NCI-H2081 treated with DMSO at 0.1 percent for 48 hours (cell line): ENCODE measurements at places on chromosomes 12 and 14.

- no peak for DNase-seq
Measured at GRCh38 chr12:46554460-46554859, 181.9 kb upstream of the SLC38A2 start.

DNA sequence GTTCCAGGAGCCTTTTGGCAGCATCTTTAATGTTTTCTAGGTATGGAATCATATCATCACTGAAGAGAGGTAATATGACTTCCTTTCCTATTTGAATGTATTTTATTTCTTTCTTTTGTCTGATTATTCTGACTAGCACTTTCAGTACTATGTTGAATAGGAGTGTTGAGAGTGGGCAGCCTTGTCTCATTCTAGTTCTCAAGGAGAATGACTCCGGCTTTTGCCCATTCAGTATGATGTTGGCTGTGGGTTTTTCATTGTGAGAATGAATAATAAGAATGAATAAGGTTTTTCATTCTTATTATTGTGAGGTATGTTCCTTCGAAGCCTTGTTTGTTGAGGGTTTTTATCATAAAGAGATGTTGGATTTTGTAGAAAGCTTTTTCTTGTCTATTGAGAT lies 98.9 kb downstream of the GPHN start:
- no peak for DNase-seq

DNA sequence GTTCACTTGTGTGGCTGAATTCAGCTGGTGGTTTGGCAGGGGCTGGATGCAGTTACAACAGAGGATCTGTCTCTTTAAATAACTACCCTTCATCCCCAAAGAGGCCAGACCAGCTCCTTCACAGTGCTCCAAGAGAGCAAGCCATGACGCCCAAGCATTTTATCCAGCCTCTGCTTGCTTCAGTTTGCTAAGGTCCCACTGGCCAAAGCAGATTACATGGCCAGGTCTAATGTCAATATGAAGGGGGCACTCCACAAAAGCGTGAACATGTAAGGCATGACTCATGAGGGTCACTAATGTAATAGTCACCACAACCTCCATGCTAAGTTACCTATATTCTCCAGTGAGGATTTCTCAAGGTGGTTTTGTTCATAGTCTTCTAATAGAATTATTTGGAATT lies 62.9 kb downstream of the MARK3 start:
- DNase-seq: no peak

GRCh38 chr14:70289138-70289537 lies 70.3 kb downstream of the COX16 start:
- DNase-seq: no peak

- DNase-seq: no peak
Measured at GRCh38 chr14:62546862-62547474, 498.3 kb downstream of the KCNH5 start.

DNA sequence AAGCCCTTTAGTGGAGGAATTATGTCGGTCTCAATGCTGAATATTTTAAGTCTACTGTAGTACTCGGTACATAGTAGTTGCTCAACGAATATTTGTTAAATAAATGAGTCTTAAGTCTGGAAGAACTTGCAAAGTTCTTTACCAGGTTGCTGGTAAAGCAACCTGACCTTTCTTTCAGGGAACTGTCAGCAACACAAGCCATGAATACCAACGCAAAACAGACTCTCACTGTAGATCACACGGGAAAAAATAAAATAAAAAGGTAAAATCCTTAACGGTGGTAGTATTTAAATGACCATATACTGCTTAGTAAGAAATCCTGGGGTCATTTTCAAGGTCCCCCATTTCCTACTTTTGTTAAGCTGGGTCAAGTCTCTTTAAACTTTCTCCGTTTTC lies 447 bp upstream of the NUBPL start:
- no peak for DNase-seq

- DNase-seq: no peak
Measured at GRCh38 chr14:101469382-101470247, 91.7 kb upstream of the DIO3 start.

DNA sequence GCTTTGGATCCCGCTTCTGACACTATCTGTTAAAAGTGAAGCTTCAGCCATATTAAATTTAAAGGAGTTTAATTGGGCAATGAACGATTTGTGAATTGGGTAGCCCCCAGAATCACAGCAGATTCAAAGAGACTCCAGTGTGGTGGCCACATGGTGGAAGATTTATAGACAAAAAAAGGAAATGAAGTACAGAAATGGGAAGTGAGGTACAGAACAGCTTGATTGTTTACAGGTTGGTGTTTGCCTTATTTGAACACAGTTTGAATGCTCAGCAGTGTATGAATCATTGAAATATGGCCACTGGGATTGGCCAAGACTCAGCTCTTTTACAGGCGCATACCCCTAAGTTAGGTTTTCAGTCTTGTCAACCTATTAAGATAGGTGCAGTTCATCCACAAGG lies 21.9 kb downstream of the CCDC91 start:
- no peak for DNase-seq

- DNase-seq: no peak
Measured at GRCh38 chr12:3624273-3624672, 128.6 kb downstream of the CRACR2A start.

- no peak for DNase-seq
Measured at GRCh38 chr12:96157427-96157826, 36.7 kb upstream of the ELK3 start.

- DNase-seq: no peak
Measured at GRCh38 chr12:124917135-124917840, 2.8 kb upstream of the UBC start.

GRCh38 chr14:54532111-54533012 lies 22.7 kb downstream of the CGRRF1 start:
- DNase-seq: no peak

DNA sequence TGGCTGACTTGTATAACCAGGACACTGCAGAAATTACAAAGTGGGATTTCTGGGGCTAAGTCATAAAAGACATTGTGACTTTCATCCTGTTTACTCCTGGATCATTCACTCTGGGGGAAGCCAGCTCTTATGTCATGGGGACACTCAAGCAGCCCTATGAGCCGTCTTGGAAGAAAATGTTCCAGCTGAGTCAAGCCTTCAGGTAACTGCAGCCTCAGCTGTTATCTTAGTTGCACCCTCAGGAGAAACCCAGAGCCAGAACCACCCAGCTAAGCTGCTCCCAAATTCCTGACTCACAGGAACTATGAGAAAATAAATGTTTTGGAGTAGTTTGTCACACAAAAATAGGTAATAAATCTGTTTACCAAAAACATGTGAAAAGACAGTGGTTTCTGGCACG lies 43.1 kb upstream of the GXYLT1 start:
- DNase-seq: no peak

DNA sequence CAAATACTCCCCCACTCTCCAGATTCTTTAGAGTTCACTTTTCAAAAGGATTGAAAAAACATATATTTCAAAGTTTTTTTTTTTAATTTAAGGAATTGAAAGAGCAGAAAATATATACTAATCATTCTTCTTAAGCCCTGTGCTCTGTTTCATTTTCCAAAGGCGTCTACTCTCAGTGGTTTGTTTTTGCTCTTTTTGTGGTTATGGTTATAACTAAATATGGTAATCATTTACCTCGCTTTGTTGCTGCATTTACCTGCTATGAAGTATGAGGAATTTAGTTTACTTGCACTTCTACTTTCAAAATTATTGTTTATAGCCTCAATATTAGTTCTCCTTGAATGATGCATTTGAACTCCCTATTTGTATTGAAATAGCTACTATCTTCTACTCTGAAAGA lies 55.9 kb upstream of the LRRK2 start:
- no peak for DNase-seq

DNA sequence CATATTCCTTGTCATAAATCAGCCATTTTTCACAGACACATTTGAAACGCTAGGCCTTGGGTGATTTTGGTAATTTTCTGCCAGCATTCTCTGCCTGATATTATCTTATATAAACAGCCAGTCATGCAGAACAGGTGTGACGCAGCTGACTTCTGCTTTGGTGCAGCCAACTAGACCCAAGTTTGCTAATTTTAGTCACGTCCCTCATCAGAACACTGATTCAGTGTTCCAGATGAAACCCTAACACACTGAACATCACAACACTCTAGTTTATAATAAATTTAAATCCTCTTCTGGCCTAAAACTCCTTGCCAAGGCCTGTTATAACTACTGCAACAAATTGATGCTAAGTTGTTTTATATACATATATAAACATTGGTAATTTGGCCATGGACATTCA lies 386.1 kb downstream of the SEC23A start:
- peak; percentile 20 for DNase-seq

GRCh38 chr14:26820572-26820971 lies 222.7 kb upstream of the NOVA1 start:
- DNase-seq: no peak

DNA sequence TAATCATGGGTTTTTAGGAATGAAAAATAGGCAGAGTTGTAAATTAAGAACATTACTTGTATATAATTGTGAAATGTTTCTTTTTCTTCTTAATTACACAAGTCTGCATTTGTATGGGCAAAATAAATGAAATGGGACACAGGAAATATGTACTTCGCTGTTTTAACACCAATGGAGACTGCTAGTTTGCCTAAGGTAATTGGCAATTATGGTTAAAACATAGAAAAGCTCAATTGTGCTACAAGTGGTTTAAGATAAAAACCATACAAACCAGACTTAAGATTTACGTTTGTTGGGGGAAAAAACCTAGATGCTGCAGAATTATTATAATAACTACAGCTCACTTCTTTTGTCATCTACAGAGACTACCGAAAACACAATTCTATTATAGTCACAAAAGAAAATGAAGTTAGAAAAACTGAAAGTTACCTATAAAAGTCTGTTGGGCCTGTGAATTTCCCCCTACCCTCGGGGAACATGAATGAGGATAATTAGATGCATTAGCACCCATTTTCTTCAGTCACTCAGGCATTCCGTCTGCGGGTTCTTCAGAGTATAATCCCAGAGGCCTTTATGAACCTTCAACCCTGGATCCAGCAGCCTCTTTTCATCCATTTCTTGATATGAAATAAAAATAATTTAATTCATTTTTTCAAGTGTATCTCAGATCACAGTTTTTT lies 37.2 kb downstream of the BTBD7 start:
- no peak for DNase-seq

- no peak for DNase-seq
Measured at GRCh38 chr12:42705863-42706262, 116.3 kb upstream of the PRICKLE1 start.

GRCh38 chr12:115268451-115268850 lies 584.5 kb upstream of the TBX3 start:
- no peak for DNase-seq

DNA sequence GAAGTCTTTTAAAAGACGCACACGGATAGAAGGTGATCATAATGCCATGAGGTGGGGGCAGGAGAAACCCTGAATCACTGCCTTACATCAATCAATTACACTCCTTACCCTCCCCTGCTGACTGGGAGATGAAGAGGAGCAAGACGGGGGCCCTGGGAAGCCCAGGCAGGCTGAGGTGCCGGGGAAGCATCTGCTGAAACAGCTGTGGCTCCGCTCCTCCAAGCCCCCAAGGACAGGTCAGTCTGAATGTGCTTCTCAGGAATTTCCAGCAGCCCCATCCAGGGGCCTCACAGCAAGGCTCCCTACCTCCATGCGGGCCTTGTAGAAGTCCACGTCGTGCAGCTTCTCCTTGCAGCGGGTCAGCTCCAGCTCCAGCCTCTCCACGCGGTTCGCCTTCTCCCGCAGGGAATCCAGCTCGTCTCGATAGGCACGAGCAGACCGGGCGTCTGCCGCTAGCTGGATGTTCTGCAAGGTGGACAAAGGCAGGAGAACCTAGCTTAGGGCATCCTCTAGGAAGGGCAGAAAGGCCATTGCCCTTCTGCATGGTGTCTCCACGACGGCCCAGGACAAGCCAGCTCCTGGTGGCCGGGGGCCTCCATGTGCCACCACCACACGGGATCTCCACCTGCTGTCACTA lies 79.8 kb downstream of the CCDC88C start:
- no peak for DNase-seq

GRCh38 chr14:90140956-90141316 lies 79.1 kb downstream of the KCNK13 start:
- DNase-seq: no peak

DNA sequence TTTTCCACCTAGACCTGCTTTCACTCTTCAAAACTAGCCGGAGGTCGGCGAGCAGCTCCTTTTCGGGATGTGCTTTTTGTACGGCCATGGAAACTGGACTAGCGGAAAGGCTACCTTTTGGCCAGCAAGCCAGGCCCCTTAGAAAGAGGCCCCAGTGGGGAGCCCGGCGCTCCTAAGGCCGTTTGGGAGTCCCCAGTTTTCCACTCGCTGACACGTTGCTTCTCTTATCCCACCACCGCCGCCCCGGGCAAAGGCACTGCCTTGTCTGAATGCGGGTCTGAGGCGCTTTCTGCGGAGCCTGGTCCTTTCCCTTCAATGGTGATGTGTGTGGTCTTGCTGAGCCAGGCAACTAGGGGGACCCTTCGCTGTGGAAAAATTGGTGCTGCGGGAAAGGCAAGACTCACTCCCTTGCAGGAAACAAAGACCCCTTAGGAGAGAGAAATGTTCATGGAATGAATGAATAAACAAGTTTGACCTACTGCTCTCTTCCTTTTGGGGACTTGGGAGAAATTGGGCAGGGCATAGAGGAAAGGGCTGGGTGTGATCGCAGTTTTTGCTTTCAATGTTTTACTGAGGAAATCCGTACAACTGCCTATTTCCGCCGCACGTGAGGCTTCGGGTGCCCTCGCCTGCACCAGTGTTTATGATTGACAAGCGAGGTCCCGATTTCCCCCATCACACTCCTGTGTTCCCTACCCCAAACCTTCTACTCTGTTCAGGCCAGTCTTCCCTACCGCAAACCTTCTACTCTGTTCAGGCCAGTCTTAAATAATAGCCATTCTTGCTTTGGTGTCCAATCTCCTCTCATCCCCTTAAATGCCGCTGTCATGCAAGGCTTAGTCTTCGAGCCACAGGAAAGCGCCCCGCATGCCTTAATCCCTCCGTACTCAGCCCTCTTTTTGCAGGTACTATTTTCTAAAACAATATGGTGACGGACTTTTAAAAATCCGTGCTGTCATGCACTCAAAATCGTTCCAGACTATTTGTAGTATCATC lies 1.0 kb upstream of the SLC38A2 start:
- DNase-seq: no peak

DNA sequence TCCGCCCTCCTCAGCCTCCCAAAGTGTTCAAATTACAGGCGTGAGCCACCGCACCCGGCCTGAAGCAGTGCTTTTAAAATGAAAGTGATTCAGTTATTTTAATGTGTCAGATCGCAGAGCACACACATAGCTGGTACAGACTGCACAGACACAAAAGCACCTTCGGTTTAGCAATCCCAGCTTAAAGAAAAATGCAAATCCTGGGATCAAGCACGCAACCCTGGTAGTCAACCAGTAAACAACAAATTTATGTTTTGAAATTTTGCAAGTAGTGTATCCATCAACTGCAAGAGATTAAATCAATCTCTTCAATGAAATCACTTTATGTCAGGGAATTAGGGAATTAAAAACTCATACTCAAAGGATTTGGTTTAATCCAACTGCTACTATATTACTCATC lies 28.4 kb downstream of the SLC38A1 start:
- DNase-seq: no peak

GRCh38 chr12:112151766-112152541 lies 26.6 kb downstream of the TRAFD1 start:
- no peak for DNase-seq

DNA sequence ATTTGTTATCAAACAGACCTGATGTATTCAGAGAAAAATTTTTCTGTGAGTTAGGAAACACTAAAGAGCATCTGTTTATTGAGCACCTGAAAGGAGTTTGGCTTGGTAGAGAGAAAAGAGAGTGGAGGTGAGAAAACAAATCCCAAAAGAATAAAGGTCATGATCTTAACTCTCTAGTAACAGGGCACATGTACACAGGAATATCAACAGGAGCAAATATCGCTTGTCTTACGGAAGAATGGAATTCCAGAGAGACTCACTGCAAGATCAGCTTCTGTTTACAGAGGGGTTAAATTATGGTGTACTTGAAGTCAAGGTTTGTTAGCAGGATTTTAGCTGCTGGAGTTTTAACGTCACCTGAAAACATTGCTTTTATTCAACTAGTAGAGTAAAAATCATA lies 78.8 kb downstream of the SPPL3 start:
- no peak for DNase-seq
